ENCODE measurements at places on chromosomes 5 and 9. TPM values are rescaled to one million over a fixed set of nuclear protein-coding genes. Genes with fewer than 3 reads are reported as not detected.

WDR38 gene
- 22.5 TPM for total RNA-seq

CDO1 gene
- 16.6 TPM for total RNA-seq

PCDHB11 gene
- 6.0 TPM for total RNA-seq

PDZD2 gene
- total RNA-seq = 40.3 TPM

SPARC gene
- total RNA-seq = 717 TPM

NME5 gene
- total RNA-seq = 3.6 TPM

SPINK13 gene
- 2.2 TPM for total RNA-seq

TIMD4 gene
- not detected for total RNA-seq

ADAMTS12 gene
- 4.8 TPM for total RNA-seq

MARVELD2 gene
- total RNA-seq = 0.25 TPM

ACOT12 gene
- not detected for total RNA-seq

CDKN2B gene
- 1.0 TPM for total RNA-seq

PIP5KL1 gene
- 2.0 TPM for total RNA-seq

SV2C gene
- total RNA-seq = 0.10 TPM

DRD1 gene
- 0.23 TPM for total RNA-seq

CNTLN gene
- 24.8 TPM for total RNA-seq

CDKN2AIPNL gene
- 18.0 TPM for total RNA-seq

KCNN2 gene
- total RNA-seq = 0.48 TPM

Data from ovary (tissue), 10 donors.